ENCODE measurements at places on chromosomes 3 and 15.
A peak's percentile ranks its signal among the peaks of the same experiment; 100 is the strongest.

DNA sequence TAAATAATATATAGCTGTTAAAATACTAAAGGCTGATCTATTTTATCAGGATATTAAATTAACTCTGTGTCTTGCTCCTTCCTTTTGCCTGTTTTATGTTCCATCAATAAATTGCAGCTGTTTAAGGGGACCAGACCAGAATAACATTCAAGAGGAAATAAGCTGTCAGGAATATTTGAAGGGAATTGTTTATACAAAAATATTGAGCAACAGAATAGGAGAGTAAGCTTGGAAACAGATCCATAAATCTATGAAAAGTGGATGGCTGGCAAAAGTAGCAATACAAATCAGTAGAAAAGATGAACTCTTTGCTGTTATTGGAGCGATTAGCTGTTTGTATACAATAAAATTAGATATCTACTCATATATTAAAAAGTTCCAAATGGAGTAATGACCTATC lies 36.2 kb upstream of the PLSCR2 start:
- no peak for DNase-seq

GRCh38 chr3:72553298-72553697 lies 294.9 kb downstream of the SHQ1 start:
- DNase-seq = no peak

DNA sequence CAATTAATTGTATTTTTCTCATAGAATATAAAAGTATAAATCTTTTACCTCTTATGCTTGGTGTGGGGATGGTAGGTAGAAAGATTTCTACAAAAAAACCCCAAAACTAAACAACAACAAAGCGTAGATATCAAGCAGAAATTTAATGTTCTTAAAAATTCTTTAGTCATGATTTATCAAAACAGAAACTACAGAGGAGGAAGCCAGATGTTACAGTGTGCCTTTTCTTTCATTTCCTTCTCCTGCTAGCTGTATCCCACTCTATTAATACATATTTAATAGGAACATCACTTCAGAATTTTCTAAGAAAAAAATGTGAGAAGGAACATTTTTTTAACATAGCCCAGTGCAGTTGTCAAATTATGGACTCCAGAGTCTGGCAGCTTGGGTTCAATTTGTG lies 420.6 kb downstream of the TUSC7 start:
- no peak for DNase-seq

- no peak for DNase-seq
These were observed 333.8 kb downstream of the ZNF621 start for GRCh38 chr3:40858364-40859115.

GRCh38 chr3:8371085-8371551 lies 130.5 kb upstream of the LMCD1 start:
- DNase-seq = peak; percentile 77

- peak; percentile 80 for DNase-seq
These were observed 1.4 kb upstream of the IL17RC start for GRCh38 chr3:9915254-9916141.

DNA sequence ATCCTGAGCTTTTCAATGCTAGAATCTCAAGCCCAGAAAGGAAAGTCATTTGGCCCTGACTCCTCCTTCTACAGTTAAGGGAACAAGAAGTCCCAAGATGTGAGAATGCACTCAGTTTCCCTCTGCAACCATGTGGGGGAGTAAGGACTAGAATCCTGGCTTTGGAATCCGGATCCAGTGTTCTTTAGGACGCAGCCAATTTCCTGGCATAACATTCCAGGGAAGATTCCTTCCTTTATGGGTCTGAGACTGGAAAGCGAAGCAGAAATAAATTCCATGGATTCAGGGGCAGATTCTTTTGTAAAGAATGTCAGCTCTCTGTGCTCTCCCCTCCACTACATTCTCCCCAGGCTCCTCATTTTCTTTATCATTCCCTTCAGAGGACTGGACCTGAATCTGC lies 151.8 kb upstream of the SOX14 start:
- DNase-seq = no peak

- no peak for DNase-seq
These were observed 377.1 kb upstream of the TPM1 start for GRCh38 chr15:62665449-62665848.

GRCh38 chr15:57708047-57708446 lies 1.5 kb downstream of the POLR2M start:
- no peak for DNase-seq

DNA sequence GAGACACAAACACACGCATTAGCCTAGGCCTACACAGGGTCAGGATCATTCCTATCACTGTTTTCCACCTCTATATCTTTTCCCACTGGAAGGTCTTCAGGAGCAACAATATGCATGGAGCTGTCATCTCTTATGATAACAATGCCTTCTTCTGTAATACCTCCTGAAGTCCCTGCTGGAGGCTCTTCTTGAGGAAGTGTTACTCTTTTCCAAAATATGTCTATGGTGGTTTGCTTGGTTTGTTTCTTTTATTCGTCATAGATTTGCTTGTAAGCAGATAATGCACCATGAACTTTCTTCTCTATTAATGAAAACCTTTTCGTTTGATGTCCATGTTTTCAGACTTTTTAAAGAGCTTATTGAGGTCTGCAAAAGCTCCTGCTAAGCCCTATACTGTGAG lies 109.3 kb downstream of the GMPS start:
- DNase-seq = no peak

DNA sequence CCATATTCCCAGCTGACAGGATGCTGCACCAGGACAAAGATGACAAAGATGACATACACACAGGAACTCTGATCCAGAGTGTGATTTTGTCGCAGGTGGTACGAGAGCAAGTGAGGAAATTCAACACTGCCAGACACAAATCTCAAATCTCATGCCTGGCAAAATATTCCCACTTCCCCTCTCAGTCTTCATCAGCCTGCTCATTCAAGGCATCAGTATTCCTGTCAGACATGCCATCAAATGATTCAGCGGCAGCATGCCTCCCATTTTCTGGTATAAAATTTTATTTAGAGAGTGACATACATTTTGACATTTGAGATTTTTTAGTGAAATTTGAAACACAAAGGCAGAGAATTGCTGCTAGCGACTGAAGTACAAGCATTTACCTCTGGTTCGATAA lies 228.1 kb upstream of the LMCD1 start:
- no peak for DNase-seq

DNA sequence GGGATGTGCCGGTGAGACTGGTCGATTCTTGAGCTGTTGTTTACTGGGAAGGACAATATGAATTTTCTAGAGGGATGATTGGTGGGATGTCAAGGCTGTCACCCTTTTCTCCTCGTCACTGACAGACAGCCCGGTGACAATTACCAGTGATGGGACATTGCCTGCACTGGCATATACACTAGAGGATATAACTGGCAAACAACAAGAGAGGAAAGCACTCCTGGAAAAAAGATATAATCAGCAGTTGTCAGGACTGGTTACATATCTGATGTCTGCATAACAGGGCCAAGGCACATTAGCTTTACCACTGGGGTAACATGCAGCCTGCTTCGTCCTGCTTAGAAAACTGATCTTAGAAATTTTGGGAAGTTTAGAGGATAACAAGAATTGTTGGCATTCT lies 131.1 kb downstream of the ROBO2 start:
- DNase-seq = no peak

- DNase-seq = no peak
These were observed 156.0 kb upstream of the RGMA start for GRCh38 chr15:93244696-93245660.

DNA sequence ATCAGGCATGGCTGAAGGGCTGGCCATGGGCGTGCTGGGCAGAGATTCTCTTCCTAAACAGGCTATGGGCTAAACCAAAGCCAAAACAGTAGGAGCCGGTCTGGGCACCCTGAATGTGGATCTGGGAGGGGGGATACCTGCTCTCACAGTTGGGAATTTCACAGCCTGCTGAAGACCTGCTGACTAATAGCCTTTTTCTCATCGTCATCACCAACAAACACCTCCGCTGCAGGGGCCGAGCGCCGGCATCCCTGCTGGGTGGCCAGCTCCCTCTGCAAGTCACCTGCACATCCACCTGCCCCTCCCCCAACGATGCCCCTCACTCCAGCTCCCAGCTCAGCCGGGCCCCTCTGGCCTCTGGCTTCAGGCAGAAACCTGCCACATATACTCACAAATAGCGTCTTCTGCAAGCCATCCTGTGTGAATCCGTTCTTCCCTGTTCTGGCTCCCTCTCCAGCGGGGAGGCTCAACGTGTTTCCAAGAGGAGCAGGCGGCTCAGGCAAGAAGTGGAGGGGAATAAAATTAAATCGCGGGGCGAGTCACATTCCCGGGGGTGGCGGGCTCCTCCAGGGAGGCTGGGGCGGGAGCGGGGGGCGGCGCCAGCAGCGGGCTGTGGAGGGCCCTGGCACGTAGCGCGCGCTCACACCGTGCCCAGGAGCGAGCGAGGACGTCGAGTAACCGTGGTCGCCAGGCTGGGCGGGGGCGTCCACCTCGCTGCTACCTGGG lies 466 bp downstream of the IQSEC1 start:
- DNase-seq = no peak

GRCh38 chr3:49940667-49941249 lies 808 bp downstream of the RBM6 start:
- no peak for DNase-seq

DNA sequence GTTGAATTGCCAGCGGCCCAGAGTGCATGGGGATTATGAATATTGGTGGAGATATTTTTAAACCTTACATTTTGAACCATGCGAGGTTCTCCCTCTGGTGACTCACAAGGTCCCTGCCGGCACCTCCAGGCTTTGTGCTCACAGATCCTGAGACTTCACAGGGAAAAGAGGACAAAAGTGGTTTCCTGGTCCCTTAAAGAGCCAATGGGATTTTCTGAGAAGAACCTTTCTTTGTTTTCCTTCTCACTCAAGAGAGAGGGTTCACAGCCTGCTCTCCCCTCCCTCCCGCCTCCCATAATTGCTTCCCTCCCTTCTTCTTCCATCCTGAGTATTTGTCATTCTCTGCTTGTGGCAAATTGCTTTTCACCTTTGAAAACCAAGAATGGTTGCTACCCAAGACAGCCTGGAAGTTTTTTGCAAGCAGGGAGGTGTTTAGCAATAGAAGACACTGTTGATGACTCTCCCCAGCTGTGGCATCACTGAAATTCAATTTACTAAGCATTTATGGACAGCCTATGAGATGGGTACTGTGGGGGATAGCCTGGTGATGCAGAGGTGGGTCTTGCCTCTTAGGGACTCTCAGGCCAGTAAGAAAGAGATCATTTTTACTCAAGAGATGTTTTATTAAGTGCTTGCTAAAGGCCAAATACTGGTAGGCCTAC lies 76.6 kb downstream of the CPN2 start:
- no peak for DNase-seq

DNA sequence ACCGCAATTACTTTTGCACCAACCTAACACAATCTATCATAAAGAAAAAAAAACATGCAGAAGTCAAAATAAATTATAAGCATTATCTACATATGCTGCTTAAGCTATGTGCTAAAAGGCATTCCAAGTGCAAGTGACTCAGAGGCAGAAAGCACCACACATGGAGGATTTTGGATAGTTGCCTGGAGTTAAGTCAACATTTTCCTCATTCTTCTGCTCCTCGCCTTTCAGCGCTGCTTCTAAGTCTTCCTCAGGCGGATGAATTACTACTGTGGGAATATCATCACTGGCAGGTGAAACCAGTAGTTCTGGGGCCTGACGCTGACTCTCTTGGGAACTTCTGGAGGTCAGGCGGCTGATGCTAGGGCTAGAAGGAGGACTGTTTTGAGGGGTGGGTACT lies 53.1 kb downstream of the SLC4A7 start:
- DNase-seq = no peak

GRCh38 chr3:74347563-74348268 lies 266.7 kb downstream of the CNTN3 start:
- DNase-seq = no peak

DNA sequence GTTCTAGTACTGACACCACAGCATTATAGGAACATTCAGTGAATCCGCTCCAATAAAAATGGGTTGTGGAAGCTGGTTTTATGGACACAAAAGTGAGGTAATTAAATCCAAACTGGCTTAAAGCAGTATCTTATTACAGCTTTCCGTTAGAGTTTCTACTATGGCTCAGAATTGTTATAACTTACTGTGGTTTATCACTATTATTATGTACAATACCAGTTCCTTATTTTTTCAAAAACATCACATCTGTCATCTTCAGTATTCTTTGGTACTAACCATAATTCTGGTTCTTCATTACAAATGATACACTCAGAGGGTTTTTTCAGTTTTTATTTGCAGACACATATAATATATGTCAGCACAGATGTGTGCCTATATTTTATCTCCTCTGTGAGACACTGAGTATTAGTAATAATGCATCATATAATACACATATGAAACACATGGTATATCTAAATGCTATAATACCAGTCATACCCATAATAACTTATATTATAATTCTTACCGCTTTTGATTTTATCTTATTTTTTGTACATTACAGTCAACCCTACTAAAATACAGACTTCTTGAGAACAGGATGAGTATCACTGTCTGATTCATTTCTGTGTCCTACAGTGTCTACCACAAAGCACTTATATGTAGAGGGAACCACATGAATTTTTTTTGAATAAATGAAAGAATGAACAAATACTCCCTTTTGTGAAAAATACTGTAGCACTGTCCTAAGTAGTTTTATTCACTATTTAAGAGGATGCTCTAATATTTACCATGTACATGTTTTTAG lies 39.0 kb downstream of the CMSS1 start:
- DNase-seq = no peak

GRCh38 chr15:22966321-22967083 lies 13.7 kb downstream of the CYFIP1 start:
- DNase-seq = no peak

- DNase-seq = peak; percentile 92
These were observed at the start of gene RNF168 for GRCh38 chr3:196503196-196504076. RNF168 (minus strand) TSS chr3:196503768; CDS start chr3:196503173, 595 bp downstream.

GRCh38 chr15:90765966-90766365 lies 48.8 kb downstream of the BLM start:
- DNase-seq = no peak

DNA sequence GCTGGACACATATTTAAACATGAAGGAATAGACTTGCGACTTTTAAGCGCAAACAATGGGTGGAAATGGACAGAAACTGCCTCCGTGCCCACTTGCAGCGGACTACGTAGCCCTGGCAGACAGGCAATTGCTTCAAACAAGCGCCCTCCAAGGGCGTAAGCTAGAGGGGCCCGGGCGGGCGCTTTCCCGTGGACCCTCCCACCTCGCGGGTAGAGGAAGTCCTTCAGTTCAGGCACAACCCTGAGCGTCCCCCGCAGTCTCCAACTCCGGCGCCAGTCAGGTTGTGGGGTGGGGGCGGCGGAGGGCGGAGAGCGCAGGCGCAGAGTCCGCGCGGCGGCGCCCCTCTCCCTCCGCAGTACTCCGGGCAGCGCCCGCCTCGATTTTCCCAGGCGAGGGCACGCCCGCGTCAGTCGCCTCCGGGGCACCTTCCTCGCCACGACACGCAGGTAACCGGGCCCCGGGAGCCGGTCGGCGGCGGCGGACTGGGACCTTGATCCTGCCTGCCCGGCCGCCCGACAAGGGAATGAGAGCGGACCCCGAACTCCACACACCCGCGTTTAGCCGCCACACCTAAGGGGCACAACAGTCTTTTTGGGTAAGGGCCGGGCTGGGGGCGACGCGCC lies at the start of gene SLC35G2:
Gene SLC35G2 (plus strand): TSS at position 358 of the 623 bp plus-strand sequence. CDS start 35,335 bp downstream, outside the sequence.
- DNase-seq = no peak

DNA sequence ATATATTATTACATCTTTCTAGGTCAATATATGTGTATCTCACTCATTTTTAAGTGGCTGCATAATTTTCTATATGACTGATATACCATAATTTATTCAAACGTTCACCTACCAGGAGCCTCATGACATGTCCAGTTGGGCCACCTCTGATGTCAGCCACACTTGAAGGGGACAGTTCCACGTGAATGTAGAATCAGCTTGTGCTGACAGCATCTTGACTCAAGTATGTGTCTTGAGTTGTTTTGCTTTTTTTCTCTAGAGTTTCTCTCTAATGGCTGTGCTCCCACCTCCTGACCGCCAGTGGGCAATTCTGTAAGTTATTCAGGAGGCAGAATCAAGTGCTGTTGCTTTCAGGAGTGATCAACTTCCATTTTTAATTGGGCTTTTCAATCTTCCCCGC lies 237.9 kb downstream of the NFKBIZ start:
- DNase-seq = no peak
